ENCODE measurements at places on chromosomes 2 and 18.
A peak's percentile ranks its signal among the peaks of the same experiment; 100 is the strongest.

GRCh38 chr2:176854062-176854461, 358.5 kb upstream of the HNRNPA3 start:
- no peak for DNase-seq

- no peak for DNase-seq
Observed at GRCh38 chr2:12221584-12221983, 475.2 kb downstream of the LPIN1 start.

DNA sequence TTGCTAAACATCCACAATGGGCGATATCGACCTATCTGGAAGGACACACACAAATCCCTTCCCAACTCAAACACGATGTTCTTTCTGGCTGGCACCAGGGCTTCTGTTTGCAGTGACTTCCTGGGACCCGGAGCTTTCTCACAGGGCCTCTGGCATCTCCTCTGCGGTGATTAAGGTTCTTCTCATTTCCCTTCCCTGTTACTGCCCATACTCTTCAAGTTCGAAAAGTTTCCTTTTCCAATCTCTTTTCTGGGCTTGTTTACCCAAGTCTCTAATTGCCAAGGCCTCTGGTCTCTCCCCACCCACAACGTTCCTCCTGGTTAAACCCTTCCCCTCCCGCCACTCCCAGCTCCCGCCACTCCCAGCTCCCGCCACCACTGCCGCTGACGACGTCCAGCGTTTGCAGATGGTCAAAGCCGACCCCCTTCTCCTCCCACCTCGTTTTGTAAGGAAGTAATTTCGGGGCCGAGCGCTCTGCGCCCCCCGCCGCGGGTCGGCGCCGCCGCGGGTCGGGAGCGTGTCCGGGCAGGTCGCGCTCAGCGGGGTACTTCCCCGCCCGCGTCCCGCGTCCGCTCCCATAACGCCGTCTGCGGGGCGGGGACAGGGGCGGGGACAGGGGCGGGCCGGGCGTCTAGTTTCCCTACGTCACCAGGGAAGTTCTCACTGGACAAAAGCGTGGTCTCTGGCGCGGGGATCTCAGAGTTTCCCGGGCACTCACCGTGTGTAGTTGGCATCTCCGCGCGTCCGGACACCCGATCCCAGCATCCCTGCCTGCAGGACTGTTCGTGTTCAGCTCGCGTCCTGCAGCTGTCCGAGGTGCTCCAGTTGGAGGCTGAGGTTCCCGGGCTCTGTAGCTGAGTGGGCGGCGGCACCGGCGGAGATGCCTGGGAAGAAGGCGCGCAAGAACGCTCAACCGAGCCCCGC, at the start of gene PMAIP1:
Gene PMAIP1, plus strand, starts transcription at position 699 of the 924 bp plus-strand sequence. Its CDS starts 182 bp downstream, at position 881.
- peak; percentile 78 for DNase-seq

GRCh38 chr2:26811261-26811660, 25.4 kb downstream of the CENPA start:
- no peak for DNase-seq

DNA sequence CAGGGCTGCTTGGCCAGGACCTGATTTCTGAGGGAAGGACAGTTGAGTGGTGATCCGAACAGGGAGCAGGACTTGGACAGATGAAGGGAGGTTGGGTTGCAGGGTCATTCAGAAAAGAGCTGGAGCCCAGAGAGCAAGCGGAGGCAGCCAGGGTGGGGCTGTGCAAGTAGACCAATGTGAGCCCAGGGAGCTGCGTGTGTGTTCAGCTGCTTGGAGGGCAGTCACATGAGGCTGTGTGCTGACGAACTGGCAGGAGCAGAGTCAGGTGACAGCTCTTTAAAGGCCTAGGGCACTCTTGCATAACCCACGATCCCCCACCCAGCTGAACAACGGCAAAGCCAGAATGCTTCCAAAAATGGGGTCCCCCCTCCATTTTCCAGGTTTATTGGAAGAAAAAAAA, 4.6 kb upstream of the MLPH start:
- no peak for DNase-seq

GRCh38 chr2:45339253-45339652, 271.8 kb downstream of the SRBD1 start:
- DNase-seq: no peak
